Osteoblast (primary cell): ENCODE measurements at places on chromosomes 1 and 21. TPM values are rescaled to one million over a fixed set of nuclear protein-coding genes. Genes with fewer than 3 reads are reported as not detected.

CLCA1 gene
- not detected in 2 replicates for total RNA-seq

DNA sequence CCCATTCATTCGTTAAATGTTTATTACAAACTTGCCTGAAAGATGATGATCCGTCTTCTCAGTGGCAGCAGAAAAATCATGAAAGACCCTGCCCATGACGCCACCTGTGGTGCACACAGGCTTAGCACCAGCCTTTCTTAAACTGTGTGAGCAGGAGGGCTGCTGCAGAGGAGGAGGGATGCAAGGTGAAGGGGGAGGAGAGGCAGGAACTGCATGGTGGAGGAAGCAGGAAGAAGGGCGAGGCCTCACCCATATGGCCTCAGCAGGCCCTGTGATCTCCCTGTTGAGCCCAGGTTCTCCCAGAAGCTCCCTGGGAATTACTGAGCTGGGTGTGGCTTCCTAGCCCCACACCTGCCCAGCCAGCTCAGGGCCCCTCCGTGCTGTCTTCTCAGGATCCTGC is 25.0 kb upstream of the RD3 start:
- no peak overlapping the region for H3K4me3 ChIP-seq
- H3K36me3 ChIP-seq, result no peaks in the 10 kb centered on the region
- DNase-seq, result no peak
- no peak overlapping the region for H3K27ac ChIP-seq

LCE2B gene
- not detected in 2 replicates for total RNA-seq

GRCh38 chr21:46597031-46597430 is 7.9 kb downstream of the S100B start:
- H3K4me1 ChIP-seq, result peaks cover 11% of the 10 kb centered on the region
- no peaks in the 10 kb centered on the region for H3K27me3 ChIP-seq
- H3K36me3 ChIP-seq, result no peaks in the 10 kb centered on the region
- no peak overlapping the region for H3K27ac ChIP-seq
- no peak for DNase-seq

OXCT2 gene
- total RNA-seq, result 1.1 and 1.2 TPM in 2 replicates

RBM11 gene
- total RNA-seq, result under 0.01 and 1.2 TPM in 2 replicates
